ENCODE measurements at places on chromosomes 2 and 18. TPM values are rescaled to one million over a fixed set of nuclear protein-coding genes. Genes with fewer than 3 reads are reported as not detected.

- peaks cover 6% of the 10 kb centered on the region for H3K4me1 ChIP-seq
- H3K36me3 ChIP-seq, result no peaks in the 10 kb centered on the region
- H3K27me3 ChIP-seq, result no peaks in the 10 kb centered on the region
- H3K27ac ChIP-seq, result no peak overlapping the region
- H3K4me3 ChIP-seq, result no peak overlapping the region
Measured at GRCh38 chr2:235606004-235606715, 112.3 kb downstream of the AGAP1 start.

GRCh38 chr18:79513381-79514081 lies 117.8 kb downstream of the NFATC1 start:
- peaks cover 4% of the 10 kb centered on the region for H3K27me3 ChIP-seq
- DNase-seq, result no peak
- H3K27ac ChIP-seq, result no peak overlapping the region

DNA sequence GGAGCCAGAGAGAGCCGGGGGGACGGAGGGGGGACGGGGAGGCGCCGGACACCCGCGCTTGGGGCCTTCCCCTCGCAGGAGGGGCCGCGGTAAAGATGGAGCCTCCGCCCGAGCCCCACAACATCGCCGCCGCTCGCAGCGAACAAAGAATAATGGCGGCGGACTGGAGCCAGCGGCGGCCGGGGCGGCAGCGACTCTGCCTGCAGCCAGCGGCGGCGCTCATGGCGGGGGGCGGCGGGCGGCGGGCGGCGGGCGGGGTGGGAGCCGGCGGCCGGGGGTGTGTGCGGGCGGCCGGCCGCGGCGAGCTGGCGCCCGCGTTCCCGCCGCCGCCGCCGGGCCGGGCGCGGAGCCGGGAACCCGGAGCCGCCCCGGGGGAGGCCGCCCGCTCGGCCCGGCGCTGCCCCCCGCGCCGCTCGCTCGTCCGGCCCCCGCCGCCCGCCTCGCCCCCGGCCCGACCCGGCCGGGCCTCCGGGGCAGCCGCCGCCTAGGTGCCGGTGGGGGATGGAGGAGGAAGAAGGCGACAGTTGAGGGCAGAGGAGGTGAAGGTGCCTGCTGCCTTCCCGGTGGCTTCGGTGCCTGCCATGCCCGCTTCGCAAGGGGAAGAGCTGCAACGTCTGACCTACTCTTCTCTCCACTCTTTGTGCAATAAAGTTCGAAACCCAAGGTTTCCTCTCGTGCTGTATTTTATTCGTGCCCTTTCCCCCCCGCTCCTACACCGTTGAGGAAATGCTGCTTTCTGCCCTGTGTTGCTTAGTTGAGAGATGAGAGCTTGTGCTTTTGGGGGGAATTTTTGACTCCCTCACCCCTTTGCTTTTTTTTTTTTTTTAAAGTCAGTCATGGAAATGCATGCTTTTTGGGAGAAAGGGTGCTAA lies 634 bp downstream of the CREB1 start:
- peaks cover 4% of the 10 kb centered on the region for H3K36me3 ChIP-seq
- DNase-seq, result peak; percentile 86
- peaks cover 41% of the 10 kb centered on the region for H3K4me1 ChIP-seq
- H3K4me3 ChIP-seq, result peak overlapping the region; percentile 100

GRCh38 chr2:170362313-170362870 lies 184.4 kb downstream of the MYO3B start:
- no peak for DNase-seq
- no peaks in the 10 kb centered on the region for H3K27me3 ChIP-seq
- no peaks in the 10 kb centered on the region for H3K36me3 ChIP-seq
- H3K27ac ChIP-seq, result peak overlapping the region; percentile 97

DNA sequence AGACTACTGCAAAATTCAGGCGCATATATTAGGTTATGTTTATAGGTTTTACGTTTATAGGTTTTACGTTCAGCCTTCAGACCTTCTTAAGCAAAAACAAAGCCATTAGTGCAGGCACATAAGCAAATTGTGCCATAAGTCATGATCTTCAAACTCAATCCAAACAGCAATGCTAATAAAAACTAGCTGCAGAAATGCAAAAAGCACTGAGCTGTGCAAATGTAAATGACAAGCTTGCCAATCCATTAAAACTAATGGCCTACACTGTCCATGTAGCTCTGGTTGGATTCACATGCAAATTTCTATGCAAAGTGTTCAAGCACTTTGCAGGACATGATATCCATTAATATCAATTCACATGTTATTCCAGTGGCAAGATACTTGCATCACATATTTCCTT lies 50.9 kb downstream of the LRPPRC start:
- H3K36me3 ChIP-seq, result peaks cover 51% of the 10 kb centered on the region
- H3K27me3 ChIP-seq, result no peaks in the 10 kb centered on the region
- no peak for DNase-seq
- H3K4me1 ChIP-seq, result no peaks in the 10 kb centered on the region
- H3K27ac ChIP-seq, result no peak overlapping the region

Gene ITPRID2
- total RNA-seq, result 40.4 TPM

GRCh38 chr18:3346487-3346886 lies 84.6 kb downstream of the MYL12B start:
- no peaks in the 10 kb centered on the region for H3K36me3 ChIP-seq
- DNase-seq, result no peak
- H3K4me3 ChIP-seq, result no peak overlapping the region
- no peaks in the 10 kb centered on the region for H3K27me3 ChIP-seq
- peaks cover 29% of the 10 kb centered on the region for H3K4me1 ChIP-seq

DNA sequence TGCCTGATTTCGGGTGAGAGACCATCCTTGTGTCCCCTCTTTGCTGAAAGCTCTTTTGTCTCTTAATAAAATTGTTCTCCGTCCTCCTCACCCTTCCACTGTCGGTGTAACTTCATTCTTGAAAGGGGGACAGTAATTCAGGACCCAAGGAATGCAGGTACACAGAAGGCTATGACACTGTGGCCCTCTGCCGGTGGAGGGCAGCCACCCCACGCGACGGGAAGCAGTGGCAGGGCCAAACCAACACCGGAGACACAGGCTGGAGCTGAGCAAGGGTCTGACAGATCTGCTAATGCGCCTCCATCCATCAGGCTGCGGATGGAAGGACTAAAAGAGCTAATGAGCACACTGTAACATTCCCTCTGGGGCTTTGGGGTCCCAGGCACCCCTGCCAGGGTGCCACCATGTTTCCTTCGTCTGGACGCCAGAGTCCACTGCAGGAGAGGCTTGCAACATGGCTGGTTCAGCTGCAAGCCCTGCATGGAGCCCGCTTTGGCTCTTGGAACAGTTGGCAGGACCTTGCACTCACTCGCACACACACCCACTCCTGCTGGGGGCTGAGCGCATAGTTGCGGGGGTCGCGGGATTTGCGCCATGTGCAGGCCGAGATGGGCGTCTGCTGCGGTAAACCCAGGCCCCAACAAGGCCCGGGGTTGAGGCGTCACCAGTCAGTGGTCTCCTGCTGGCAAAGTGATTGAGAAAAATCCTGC lies 544.1 kb upstream of the CDH7 start:
- no peaks in the 10 kb centered on the region for H3K27me3 ChIP-seq
- H3K4me1 ChIP-seq, result no peaks in the 10 kb centered on the region
- H3K36me3 ChIP-seq, result no peaks in the 10 kb centered on the region
- no peak overlapping the region for H3K27ac ChIP-seq
- peak; percentile 58 for DNase-seq
- H3K4me3 ChIP-seq, result no peak overlapping the region

GRCh38 chr2:53423465-53423864 lies 344.1 kb upstream of the CHAC2 start:
- H3K27ac ChIP-seq, result no peak overlapping the region
- no peak overlapping the region for H3K4me3 ChIP-seq
- H3K27me3 ChIP-seq, result no peaks in the 10 kb centered on the region
- H3K36me3 ChIP-seq, result no peaks in the 10 kb centered on the region

DNA sequence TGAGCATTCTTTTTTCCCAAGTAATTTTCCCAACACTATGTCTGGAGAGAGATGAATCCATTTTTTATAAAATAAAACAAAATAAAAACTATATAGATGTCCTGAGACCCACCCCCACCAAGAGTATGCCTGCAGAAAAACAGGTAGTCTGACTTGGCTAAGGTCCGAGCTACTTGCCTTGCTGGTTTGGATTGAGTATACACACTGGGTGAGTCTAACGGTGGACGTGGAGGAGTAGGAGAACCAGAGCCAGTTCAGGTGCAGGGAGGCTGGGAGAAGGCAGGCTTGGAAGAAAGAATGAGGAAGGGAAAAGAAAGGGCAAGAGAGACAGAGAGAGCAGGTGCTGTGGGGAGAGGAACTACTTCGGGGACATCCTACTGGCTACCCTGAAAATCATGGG lies 21.3 kb upstream of the AFTPH start:
- H3K27ac ChIP-seq, result no peak overlapping the region
- H3K27me3 ChIP-seq, result no peaks in the 10 kb centered on the region
- no peak overlapping the region for H3K4me3 ChIP-seq
- DNase-seq, result no peak
- no peaks in the 10 kb centered on the region for H3K36me3 ChIP-seq

GRCh38 chr2:237120916-237121315 lies 35.2 kb downstream of the COPS8 start:
- no peaks in the 10 kb centered on the region for H3K36me3 ChIP-seq
- no peaks in the 10 kb centered on the region for H3K4me1 ChIP-seq
- H3K27ac ChIP-seq, result no peak overlapping the region
- H3K4me3 ChIP-seq, result no peak overlapping the region
- DNase-seq, result no peak
- H3K27me3 ChIP-seq, result no peaks in the 10 kb centered on the region

DNA sequence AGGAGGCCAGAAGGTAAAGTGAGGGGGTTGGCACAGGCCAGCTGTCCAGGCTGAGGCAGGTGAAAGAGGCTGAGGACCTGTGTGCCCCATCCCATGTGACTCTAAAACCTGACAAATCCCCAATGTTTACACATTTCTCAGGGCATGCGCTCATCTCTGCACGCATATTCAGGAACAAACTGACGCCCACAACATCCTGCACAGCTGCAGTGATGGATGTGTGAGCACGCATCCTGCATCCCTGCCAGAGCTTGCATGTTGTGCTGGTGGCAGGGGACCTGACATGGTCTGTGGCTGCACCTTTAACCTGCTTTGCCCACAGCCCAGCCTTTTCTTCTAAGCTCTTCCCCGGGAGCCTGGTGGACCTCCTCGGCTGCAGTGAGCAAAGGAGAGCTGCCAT lies 83.1 kb downstream of the FBXO15 start:
- no peaks in the 10 kb centered on the region for H3K27me3 ChIP-seq
- H3K4me3 ChIP-seq, result no peak overlapping the region
- H3K4me1 ChIP-seq, result peaks cover 4% of the 10 kb centered on the region
- DNase-seq, result no peak

- H3K4me1 ChIP-seq, result no peaks in the 10 kb centered on the region
- H3K4me3 ChIP-seq, result no peak overlapping the region
- no peak overlapping the region for H3K27ac ChIP-seq
- DNase-seq, result no peak
- no peaks in the 10 kb centered on the region for H3K27me3 ChIP-seq
Measured at GRCh38 chr2:131055169-131056065, 37.8 kb downstream of the FAM168B start.

- H3K27ac ChIP-seq, result no peak overlapping the region
- no peaks in the 10 kb centered on the region for H3K36me3 ChIP-seq
- H3K4me3 ChIP-seq, result no peak overlapping the region
- peaks cover 41% of the 10 kb centered on the region for H3K4me1 ChIP-seq
- peaks cover 10% of the 10 kb centered on the region for H3K27me3 ChIP-seq
Measured at GRCh38 chr2:119697290-119698020, 18.5 kb downstream of the TMEM177 start.

- DNase-seq, result no peak
- H3K4me1 ChIP-seq, result no peaks in the 10 kb centered on the region
- H3K36me3 ChIP-seq, result no peaks in the 10 kb centered on the region
- no peak overlapping the region for H3K27ac ChIP-seq
Measured at GRCh38 chr2:214135966-214136365, 274.9 kb upstream of the VWC2L start.

GRCh38 chr2:96952016-96952750 lies 34.2 kb downstream of the FAM178B start:
- DNase-seq, result no peak
- H3K4me1 ChIP-seq, result peaks cover 4% of the 10 kb centered on the region
- H3K27ac ChIP-seq, result no peak overlapping the region

Gene ACVR1C
- 3.0 TPM for total RNA-seq

DNA sequence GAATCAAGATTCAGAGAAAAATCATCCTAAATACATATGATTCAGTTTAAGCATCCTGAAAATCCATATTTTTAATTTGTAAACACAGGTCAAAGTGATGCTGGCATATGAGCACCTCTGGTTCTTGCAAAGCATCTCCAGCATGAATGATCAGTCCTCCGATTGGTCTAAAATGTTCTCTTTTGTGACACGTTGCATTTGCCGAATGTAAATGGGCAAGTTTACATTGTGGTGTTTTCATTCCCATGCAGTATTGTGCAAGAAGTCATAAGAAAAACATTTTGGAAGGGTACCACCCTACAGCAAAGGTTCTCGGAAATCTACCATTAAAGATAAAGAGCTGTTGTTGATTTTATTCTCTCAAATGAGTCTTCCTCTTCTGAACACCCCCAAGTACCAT lies 108.0 kb upstream of the UNC80 start:
- DNase-seq, result no peak
- no peaks in the 10 kb centered on the region for H3K27me3 ChIP-seq
- peaks cover 37% of the 10 kb centered on the region for H3K4me1 ChIP-seq
- no peak overlapping the region for H3K4me3 ChIP-seq
- no peak overlapping the region for H3K27ac ChIP-seq

Data from neural progenitor cell (in vitro differentiated cells).